ENCODE measurements at places on chromosomes 5 and 9.

- no peak for DNase-seq
These were observed 527.5 kb upstream of the ARRDC3 start for GRCh38 chr5:91910655-91911054.

DNA sequence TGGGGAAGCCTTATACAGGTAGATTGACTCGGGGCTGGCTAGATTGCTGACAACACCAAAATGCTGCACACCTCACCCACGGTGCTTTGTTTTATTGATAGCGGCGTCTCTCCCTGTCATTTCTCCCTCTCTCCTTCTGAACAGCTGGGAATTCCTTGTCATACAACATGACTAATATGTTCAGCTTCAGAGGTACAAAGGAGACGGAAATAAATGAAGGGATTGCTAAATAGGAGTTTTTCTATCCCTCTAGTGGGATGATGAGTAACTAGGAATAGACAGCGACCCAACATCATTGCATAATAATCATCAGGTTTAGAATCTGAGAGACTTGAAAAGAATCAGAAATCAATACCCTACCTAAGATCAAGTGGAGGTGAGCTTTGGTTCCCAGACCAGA, 337.7 kb upstream of the PANK3 start:
- no peak for DNase-seq

DNA sequence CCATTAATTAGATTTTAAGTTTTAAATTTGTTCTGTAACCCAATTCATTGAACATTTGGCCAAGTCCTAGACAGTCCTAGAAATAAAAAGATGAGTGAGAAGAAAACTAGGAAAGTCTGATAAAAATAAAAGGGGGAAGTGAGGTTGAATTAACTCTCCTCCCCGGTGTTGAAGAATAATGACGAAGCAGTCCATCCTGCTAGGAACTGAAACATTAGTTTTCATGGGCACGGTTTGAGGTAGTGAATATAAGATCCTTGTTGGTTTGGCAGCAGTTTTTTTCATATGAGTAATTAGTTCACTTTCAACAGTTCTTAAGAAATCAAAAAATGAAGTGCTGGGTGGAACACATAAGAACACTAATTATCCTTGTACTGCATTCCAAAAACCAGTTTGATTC, 103.1 kb downstream of the MTREX start:
- no peak for DNase-seq

GRCh38 chr5:132397224-132397623, 27.7 kb downstream of the SLC22A5 start:
- DNase-seq = no peak

DNA sequence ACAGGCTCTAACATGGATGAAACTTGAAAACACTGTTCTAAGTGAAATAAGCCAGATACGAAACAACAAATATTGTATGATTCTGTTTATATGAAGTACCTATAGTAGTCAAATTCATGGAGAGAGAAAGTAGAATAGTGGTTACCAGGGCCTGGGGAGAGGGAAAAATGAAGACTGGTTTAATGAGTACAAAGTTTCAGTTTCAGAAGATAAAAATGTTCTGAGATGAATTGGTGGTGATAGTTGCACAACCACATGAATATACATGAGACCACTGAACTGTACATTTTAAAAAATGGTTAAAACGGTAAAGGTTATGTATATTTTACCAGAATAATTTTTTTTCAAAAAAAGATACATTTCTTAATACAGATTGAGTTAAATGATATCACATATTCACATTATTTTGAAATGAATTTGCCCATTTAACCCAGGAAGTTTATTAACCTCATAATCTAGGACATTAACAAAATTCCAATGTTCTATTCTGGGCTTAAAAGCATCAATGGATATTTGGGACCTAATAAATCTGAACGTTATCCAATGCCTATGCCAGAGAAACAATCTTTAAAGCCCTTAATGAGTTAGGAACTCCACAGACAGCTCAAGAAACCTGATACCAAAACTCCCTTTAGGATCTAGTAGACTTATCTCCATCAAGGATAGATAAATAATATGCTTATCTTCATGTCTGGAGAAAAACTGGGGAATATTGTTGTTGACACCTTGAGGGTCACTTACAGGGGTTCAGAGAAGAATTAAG, 521.3 kb downstream of the EFNA5 start:
- no peak for DNase-seq

GRCh38 chr5:72434781-72435437, 72.3 kb downstream of the ZNF366 start:
- DNase-seq = no peak
